ENCODE measurements at places on chromosomes 2 and 18.
A peak's percentile ranks its signal among the peaks of the same experiment; 100 is the strongest.

DNA sequence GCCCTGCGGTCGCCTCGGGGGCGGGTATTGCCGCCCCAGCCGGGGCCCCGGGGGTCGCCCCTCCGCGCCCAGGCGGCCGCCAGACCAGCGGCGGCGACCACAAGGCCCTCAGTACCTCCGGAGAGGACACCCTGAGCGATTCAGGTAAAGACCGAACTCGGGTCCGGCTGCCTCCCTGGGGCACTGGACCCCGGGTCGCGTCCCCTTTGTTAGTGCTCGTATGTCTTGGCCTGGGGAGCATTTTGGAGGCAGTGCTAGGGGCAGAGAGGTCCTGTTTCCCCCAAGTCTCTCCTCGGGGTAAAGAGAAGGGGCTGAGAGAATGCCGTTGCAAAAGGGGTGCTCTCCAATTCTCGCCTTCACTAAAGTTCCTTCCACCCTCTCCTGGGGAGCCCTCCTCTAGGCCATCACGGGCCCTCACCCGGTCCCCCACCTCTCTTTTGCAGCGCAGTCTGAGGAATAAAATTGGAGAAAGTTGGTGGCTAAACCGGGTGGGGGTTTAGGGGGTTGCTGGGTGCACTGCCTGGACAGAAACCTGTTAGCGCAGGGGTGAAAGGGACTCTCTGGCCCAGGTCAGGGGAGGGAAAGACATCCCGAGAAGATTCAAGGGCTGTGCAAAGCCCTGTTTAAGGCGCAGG, 2.5 kb downstream of the MYCN start:
- DNase-seq = no peak

DNA sequence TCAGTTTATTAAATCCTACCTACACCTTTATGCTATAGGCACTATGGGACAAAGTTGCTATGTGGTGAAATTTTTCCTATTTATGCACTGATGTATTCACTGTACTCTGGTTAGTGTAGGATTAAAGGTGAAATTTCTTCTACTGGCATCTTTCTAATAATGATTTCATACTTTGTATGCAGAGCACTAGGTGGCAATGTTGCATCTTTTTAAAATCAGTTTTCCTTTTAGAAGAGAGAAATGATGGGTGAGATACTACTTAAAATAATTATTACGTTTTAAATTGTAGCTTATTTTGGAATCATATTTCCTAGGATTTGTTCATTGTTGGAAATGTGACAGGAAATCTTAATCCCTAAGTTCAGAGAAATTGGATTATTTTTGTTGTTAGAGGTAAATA, 150.9 kb downstream of the CD8B2 start:
- peak; percentile 31 for DNase-seq

GRCh38 chr18:6714010-6714409, 15.5 kb upstream of the ARHGAP28 start:
- peak; percentile 25 for DNase-seq

GRCh38 chr2:197245829-197246804, 64.5 kb downstream of the ANKRD44 start:
- DNase-seq = no peak

DNA sequence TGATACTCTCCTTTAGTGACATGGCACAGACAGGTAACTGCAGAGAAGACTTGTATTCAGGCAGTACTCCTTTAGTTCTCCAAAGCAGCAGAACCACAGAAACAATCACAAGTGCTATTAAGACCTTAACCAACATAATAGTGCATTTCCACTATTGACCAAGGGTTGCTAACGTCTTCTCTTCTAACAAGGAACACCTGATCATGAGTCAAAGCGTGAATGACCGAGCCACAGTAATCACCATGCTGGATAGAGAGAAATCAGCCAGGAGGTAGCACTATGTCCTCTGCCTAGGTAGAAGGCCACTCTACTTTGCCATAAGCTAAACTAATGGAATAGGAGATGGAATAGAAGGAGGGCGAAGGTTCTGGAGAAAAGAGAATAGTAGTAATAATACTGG, 161.0 kb downstream of the ANKRD44 start:
- no peak for DNase-seq

- DNase-seq = no peak
These were observed 81.3 kb upstream of the KYNU start for GRCh38 chr2:142796161-142796560.

GRCh38 chr18:51955136-51955535, 384.9 kb upstream of the DCC start:
- DNase-seq = no peak

DNA sequence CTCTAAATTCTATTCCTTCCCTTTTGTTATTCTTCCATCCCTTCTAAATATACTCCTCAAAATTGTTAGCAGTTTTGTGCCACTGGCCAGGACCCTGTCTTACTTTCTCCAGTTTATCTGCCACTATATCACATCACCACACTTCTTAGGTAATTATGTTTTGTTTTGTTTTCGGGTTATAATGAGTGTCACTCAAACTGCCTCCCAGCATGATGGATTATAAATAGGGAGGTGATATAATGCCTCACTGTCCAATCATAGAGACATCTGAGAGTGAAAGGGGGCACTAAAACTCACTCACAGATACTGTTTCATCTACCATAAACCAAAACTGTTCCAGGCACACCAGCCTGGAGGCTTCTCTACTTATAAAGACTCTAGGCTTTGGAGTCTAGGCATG, 3.5 kb downstream of the RSAD2 start:
- no peak for DNase-seq

GRCh38 chr2:219641390-219642068, 14.1 kb downstream of the SLC4A3 start:
- DNase-seq = no peak

DNA sequence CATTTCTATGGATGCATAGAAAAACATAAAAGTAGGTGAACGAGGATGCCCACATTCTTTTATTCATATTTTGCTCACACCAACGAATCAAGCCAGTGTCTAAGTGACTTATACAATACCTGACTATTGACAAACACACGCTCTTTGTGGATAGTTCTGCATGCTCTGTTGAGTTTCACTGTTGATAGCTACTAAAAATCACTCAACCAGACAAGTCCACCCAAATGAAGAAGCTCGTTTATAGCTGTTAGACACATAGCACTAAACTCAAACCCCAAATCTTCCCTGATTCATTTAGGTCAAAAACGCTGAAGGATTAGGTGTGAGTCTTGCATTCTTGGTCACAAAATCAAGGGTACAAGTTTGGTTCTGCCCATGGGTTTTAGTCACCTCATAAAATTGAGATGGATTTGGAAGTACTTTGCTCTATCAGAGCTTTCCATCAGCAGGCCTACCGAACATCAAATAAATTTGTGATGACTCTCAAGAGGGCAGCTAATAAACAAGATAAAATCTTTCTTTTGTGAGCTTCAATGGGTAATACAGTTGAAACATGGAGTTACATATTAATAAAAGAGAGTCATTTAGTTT, 92.7 kb upstream of the ETAA1 start:
- peak; percentile 68 for DNase-seq

DNA sequence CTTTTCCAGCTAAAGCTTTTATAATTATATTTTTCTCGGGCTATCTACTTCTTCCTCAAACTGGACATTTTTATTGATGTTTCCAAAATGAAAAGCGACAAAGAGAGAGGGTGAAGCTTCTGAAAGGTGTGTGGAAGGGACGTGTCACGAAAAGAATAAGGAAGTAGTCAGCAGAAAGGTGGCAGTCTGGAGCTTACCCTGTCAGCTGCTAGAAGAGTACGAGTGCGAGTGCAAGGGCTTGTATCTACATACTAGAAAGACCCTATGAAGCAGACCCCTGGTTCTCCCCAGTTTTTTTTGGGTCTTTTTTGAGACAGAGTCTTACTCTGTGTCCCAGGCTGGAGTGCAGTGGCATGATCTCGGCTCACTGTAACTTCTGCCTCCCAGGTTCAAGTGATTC, 14.6 kb downstream of the FHL2 start:
- no peak for DNase-seq

DNA sequence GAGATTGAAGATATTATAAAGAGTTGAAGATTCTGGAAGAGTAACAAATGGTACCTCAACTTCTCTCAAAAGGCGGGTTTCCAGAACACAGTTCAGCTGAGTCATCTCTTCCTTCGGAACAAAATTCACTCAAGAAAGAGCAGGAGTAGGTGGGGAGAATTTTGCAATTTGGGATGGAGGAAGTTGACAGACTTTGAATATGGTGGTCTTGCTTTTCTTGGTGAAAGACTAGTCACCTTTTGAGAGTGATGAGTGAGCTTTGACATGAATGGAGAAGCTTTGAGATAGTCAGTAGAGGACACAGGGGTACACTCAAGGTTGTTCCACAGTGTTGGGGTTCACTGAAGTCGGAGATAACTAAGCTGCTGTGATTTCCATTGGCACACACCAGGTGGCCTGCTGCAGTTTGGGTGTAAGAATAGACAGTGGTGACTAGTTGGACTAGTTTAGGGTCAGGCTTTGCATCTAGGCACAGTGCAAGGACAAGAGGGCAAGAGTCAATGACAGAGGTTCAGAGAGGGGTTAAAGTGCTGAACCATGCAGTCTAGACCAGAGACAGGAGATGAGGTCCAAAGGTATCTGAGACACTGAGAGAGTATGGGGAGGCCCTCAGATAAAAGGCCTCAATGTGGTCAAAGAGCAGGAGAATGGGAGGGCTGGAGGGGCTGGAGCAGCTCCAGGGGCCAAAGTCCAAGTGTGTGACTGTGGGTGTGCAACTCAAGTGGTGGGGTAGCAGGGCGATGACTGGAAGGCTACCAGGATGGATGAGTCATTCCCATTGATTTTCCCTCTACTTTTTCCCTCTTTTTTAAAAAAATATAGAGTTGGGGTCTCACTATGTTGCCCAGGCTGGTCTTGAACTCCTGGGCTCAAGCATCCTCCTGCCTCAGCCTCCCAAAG, 7.7 kb downstream of the CCL20 start:
- DNase-seq = peak; percentile 80

DNA sequence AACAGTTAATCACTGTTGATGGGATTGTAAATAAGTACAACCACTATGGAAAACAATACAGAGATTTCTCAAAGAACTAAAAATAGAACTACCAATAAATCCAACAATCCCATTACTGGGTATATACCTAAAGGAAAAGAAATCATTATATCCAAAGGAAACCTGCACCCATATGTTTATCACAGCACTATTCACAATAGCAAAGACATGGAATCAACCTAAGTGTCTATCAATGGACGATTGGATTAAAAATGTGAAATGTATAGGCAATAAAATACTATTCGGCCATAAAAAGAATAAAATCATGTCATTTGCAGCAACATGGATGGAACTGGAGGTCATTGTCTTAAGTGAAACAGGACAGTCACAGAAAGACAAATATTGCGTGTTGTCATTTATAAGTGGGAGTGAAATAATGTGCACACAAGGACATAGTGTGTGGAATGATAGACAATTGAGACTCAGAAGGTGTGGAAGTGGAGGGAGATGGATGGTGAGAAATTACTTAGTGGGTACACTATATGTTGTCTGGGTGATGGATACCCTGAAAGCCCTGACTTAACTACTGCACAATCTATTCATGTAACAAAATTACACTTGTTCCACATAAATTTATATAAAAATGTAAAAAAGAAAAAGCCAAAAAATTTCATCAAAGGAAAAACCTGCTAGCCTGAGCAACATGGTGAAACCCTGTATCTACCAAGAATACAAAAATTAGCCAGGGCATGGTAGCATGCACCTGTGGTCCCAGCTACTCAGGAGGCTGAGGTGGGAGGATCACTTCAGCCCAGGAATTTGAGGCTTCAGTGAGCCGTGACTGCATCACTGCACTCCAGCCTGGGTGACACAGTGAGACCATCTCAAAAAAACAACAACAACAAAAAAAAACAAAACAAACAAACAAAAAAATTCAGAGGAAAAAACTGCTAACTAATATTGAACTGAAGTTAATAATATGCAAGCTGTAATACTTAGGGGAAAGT, 12.6 kb downstream of the APOB start:
- no peak for DNase-seq

DNA sequence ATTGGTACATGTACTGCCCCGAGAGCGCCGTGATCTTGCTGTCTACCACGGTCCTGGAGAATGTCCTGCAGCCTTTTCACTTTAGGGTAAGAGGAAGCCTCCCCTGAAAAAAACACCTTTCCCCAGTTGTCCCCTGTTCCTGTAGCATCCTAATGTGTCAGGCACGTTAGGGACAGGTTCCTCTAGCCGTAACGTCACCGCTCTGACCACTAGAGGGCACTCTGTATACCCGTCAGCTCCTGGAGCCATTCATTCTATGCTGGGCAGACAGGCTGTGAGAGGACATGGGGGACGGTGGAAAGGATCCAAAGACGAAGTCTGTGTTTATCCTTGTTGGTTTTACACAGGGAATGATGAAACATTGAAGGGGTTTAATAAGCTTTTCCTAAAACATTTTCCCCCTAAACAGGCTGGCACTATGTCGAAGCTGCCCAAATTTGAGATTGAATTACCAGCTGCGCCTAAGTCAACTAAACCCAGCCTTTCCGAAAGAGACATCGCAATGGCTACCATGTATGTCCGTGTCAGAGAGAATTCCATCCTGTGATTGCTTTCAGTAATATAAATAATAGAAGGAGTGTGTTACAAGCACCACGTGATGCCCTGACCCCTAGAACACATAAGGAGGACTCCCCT, 12.7 kb downstream of the RMC1 start:
- DNase-seq = peak; percentile 82

- no peak for DNase-seq
These were observed 28.2 kb downstream of the HS1BP3 start for GRCh38 chr2:20622731-20623130.

DNA sequence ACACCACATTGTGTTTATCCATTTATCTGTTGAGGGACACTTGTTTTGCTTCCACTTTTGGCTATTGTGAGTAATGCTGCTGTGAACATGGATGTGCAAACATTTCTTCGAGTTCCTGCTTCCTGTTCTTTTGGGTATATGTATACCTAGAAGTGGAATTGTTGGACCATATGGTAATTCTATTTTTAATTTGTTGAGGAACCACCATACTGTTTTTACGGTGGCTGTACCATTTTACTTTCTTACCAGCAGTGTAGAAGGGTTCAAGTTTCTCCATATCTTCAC, 23.1 kb downstream of the ANXA4 start:
- no peak for DNase-seq

All from kidney tubule cell (primary cell).